Mesothelial cell of epicardium (in vitro differentiated cells): ENCODE measurements at places on chromosomes 1 and 21. TPM values are rescaled to one million over a fixed set of nuclear protein-coding genes. Genes with fewer than 3 reads are reported as not detected.

Gene MCL1
- 257 to 268 TPM (median 262 TPM) in 3 replicates for total RNA-seq

Gene OR2L2
- total RNA-seq: 0.22 to 0.31 TPM (median 0.23 TPM) in 3 replicates

Gene ALPL
- total RNA-seq: 0.59 to 1.2 TPM (median 0.89 TPM) in 3 replicates

Gene PPM1J
- total RNA-seq: 4.3 to 4.7 TPM (median 4.4 TPM) in 3 replicates

Gene KLF17
- total RNA-seq: not detected in 3 replicates

Gene KCNT2
- total RNA-seq: 25.6 to 26.4 TPM (median 26.0 TPM) in 3 replicates

Gene TRIM45
- total RNA-seq: 39.1 to 41.5 TPM (median 40.0 TPM) in 3 replicates

Gene C1orf122
- total RNA-seq: 36.8 to 42.4 TPM (median 41.0 TPM) in 3 replicates

Gene RUNX3
- total RNA-seq: 0.07 to 0.13 TPM (median 0.07 TPM) in 3 replicates

Gene BLACAT1
- total RNA-seq: 0.66 to 0.74 TPM (median 0.72 TPM) in 3 replicates

Gene FAM72C
- 1.4 to 2.0 TPM (median 1.7 TPM) in 3 replicates for total RNA-seq

Gene LCE1C
- not detected in 3 replicates for total RNA-seq

GRCh38 chr1:47752559-47752958 is 244.6 kb downstream of the TRABD2B start:
- H3K27ac ChIP-seq: no peak overlapping the region
- DNase-seq: no peak
- H3K27me3 ChIP-seq: peaks cover 4% of the 10 kb centered on the region

- H3K27ac ChIP-seq: no peak overlapping the region
- H3K27me3 ChIP-seq: no peaks in the 10 kb centered on the region
- no peaks in the 10 kb centered on the region for H3K4me1 ChIP-seq
- H3K36me3 ChIP-seq: no peaks in the 10 kb centered on the region
Measured at GRCh38 chr1:115320377-115320776, 17.7 kb downstream of the NGF start.

DNA sequence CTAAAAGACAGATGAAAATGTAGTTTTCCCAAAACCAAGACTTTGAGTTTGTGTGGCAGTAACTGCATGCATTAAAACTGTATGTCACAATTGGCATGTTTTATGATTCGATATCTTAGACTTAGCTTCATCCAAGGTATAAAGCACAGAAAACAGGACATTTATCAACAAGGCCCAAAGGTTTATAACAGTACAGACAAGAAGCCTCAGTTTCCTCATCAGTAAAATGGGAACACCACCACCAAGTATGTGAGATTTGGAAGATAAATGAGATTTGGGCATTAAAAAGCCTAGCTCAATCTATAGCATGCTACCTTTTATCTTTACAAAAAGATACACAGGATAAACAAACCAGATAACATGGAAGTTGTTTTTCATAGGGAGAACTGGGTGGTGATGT is 128.5 kb downstream of the DAB1 start:
- peaks cover 3% of the 10 kb centered on the region for H3K27me3 ChIP-seq
- H3K4me3 ChIP-seq: no peak overlapping the region
- H3K27ac ChIP-seq: no peak overlapping the region

GRCh38 chr1:60864722-60865121 is 217.6 kb upstream of the NFIA start:
- no peak overlapping the region for H3K27ac ChIP-seq
- peaks cover 12% of the 10 kb centered on the region for H3K4me1 ChIP-seq
- DNase-seq: no peak
- H3K4me3 ChIP-seq: no peak overlapping the region
- H3K27me3 ChIP-seq: peaks cover 2% of the 10 kb centered on the region

DNA sequence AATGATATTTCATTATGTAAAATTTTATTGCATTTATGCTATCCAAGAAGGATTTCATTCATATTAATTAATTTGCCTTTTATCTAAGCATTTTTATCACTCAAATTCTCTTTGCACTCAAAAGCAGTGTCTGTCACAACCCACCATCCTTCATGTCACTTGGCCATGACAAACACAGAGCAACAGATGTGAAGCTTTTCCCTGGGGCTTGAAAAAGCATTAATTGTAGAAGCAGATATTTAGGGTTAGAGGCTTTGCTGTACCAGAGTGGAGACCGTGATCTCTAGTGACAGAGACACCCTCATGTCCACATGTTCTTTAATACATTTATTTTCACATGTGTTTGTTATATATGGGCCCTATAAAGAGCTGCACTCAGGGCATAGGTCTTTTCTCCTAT is 230.5 kb downstream of the SPATA17 start:
- no peaks in the 10 kb centered on the region for H3K36me3 ChIP-seq
- no peak overlapping the region for H3K27ac ChIP-seq
- H3K4me3 ChIP-seq: no peak overlapping the region
- DNase-seq: no peak
- no peaks in the 10 kb centered on the region for H3K27me3 ChIP-seq

GRCh38 chr1:228213917-228214808 is 6.3 kb downstream of the OBSCN start:
- H3K27ac ChIP-seq: no peak overlapping the region
- no peaks in the 10 kb centered on the region for H3K27me3 ChIP-seq
- DNase-seq: no peak
- H3K36me3 ChIP-seq: peaks cover 4% of the 10 kb centered on the region

- no peaks in the 10 kb centered on the region for H3K27me3 ChIP-seq
- peaks cover 2% of the 10 kb centered on the region for H3K4me1 ChIP-seq
- no peaks in the 10 kb centered on the region for H3K36me3 ChIP-seq
- H3K4me3 ChIP-seq: no peak overlapping the region
- no peak overlapping the region for H3K27ac ChIP-seq
Measured at GRCh38 chr1:178964469-178965330, 61.0 kb upstream of the FAM20B start.

GRCh38 chr21:23455676-23456075 is 2151.6 kb downstream of the MRPL39 start:
- H3K27ac ChIP-seq: no peak overlapping the region
- H3K4me3 ChIP-seq: no peak overlapping the region
- H3K36me3 ChIP-seq: no peaks in the 10 kb centered on the region
- no peak for DNase-seq
- H3K4me1 ChIP-seq: peaks cover 1% of the 10 kb centered on the region
- no peaks in the 10 kb centered on the region for H3K27me3 ChIP-seq

- H3K27me3 ChIP-seq: peaks cover 44% of the 10 kb centered on the region
- H3K4me3 ChIP-seq: no peak overlapping the region
- no peak overlapping the region for H3K27ac ChIP-seq
- no peak for DNase-seq
Measured at GRCh38 chr1:34714386-34714785, 40.5 kb upstream of the GJB5 start.

DNA sequence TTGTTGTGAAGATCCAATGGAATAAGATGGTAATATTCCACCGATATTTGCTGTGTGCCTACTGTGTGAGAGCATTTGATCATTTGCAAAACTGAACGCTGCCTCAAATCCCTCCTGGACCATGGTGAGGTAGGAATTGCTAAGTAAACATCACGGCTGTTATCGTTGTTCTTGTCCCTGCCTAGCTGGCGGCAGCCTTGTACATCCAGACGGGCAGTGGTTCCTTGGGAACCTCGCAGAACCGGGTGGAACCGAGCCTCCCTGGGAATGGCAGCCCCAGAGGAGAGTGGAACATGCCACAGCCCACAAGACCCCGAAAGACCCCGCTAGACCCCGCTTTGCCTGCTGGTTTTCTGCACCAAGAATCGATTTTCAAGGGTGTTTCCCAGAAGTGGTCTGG is 60.9 kb downstream of the TAS1R2 start:
- peaks cover 7% of the 10 kb centered on the region for H3K27me3 ChIP-seq
- H3K27ac ChIP-seq: no peak overlapping the region
- H3K4me1 ChIP-seq: peaks cover 13% of the 10 kb centered on the region
- no peak for DNase-seq
- H3K36me3 ChIP-seq: no peaks in the 10 kb centered on the region

DNA sequence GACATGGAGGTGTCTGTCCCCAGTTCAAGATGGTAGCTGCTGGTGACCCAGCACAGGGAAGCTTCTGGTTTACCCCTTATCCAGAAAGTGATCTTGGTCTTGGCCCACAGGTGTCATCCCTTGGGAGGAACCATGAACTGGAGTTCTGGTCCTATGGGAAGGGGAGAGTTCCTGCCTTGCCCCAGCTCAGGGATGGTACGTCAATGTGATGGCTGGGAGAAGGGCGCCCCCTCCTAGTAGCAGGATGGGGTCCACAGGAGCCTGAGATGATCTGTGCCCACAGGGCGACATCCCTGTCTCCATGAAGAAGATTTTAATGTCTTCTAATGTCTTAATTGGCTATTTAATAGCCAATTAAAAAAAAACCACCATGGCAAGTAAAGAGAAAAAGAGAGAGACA is 249.8 kb downstream of the SIPA1L2 start:
- no peaks in the 10 kb centered on the region for H3K27me3 ChIP-seq
- peaks cover 49% of the 10 kb centered on the region for H3K4me1 ChIP-seq
- H3K36me3 ChIP-seq: no peaks in the 10 kb centered on the region
- H3K27ac ChIP-seq: no peak overlapping the region

GRCh38 chr1:1120096-1120495 is 4.2 kb upstream of the C1orf159 start:
- H3K4me3 ChIP-seq: no peak overlapping the region
- H3K36me3 ChIP-seq: no peaks in the 10 kb centered on the region
- H3K27me3 ChIP-seq: peaks cover 36% of the 10 kb centered on the region
- no peak for DNase-seq

- H3K4me1 ChIP-seq: peaks cover 21% of the 10 kb centered on the region
- no peak overlapping the region for H3K27ac ChIP-seq
- no peak overlapping the region for H3K4me3 ChIP-seq
- no peaks in the 10 kb centered on the region for H3K36me3 ChIP-seq
- no peak for DNase-seq
Measured at GRCh38 chr1:3251807-3252428, 182.9 kb downstream of the PRDM16 start.

GRCh38 chr1:184637664-184638240 is 116.9 kb downstream of the EDEM3 start:
- H3K36me3 ChIP-seq: peaks cover 7% of the 10 kb centered on the region
- no peaks in the 10 kb centered on the region for H3K27me3 ChIP-seq
- no peak for DNase-seq
- peaks cover 13% of the 10 kb centered on the region for H3K4me1 ChIP-seq
- no peak overlapping the region for H3K27ac ChIP-seq

DNA sequence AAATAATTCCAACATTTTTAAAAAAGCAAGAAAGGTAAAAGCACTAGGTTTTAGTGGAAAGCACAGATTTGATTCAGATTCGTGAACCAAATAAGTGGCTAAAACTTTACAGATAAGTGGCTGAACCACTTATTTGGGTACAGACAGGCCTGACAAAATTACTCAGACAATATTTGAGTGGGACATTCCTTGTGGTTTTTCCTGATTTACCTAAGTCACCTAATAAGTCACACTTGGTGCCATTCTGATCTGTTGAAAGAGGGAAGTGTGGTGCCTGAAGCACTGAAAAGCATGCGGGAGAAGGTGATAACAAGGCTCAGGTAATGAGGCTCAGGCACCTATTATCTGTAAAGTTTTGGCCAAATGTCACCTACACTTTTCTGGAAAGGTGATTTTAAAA is 81.6 kb upstream of the CD55 start:
- DNase-seq: no peak
- H3K27me3 ChIP-seq: no peaks in the 10 kb centered on the region
- no peaks in the 10 kb centered on the region for H3K36me3 ChIP-seq
- no peak overlapping the region for H3K4me3 ChIP-seq
